ENCODE measurements at places on chromosomes 13 and 19. TPM values are rescaled to one million over a fixed set of nuclear protein-coding genes. Genes with fewer than 3 reads are reported as not detected.

Gene HOMER3
- 15.2 TPM for total RNA-seq

Gene SIGLEC12
- not detected for total RNA-seq

GRCh38 chr19:23222998-23223652 lies 27.1 kb downstream of the ZNF724 start:
- no peak for DNase-seq

- no peak for DNase-seq
Observed at GRCh38 chr13:44210525-44210924, 163.1 kb upstream of the SERP2 start.

- no peak for DNase-seq
Observed at GRCh38 chr13:29284726-29285125, 310.8 kb downstream of the SLC7A1 start.

GRCh38 chr19:11279505-11280236 lies 16.3 kb upstream of the TSPAN16 start:
- DNase-seq: no peak

- DNase-seq: no peak
Observed at GRCh38 chr19:43781630-43782310, 997 bp upstream of the KCNN4 start.

GRCh38 chr19:38648769-38649304 lies 1.4 kb downstream of the ACTN4 start:
- DNase-seq: no peak

DNA sequence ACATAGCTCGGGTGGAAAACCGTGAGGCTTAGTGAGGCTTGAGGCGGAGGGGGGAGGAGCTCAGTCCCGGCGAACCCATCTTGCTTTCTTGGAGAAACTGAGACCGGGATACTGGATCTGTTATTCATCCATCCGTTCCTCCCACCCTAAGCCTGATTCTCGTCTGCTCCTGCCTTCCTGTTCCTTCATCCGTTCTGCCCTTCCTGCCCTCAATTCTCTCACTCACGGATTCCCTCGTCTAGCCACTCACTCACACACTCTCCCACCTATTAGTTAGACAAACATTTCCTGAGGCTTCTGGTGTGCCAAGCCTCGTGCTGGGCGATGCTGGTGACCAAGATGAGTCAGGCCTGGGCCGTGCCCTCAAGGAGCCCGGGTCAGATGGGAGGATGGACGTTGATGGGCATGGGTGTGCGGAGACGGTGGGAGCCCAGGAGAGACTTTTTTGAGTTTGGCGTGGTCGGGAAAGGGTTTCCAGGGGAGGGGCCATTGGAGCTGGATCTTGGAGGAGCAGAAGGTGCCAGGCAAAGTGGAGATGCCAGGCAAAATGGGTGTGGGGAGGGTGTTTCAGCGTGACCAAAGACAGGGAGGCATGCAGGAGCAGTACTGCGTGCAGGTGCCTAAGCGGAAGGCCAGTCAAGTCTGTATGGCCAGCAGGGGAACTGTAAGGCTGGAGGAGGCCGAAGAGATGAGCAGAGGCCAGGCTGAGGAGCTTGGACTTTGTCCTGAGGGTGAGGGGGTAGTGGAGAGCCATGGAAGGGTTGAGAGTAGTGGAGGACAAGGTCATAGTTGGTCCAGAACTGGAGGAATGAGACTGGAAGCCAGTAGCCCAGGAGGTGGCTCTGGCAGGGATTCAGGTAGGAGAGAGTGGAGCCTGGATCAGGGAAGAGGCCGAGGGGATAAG lies 7.4 kb upstream of the CNFN start:
- DNase-seq: no peak

DNA sequence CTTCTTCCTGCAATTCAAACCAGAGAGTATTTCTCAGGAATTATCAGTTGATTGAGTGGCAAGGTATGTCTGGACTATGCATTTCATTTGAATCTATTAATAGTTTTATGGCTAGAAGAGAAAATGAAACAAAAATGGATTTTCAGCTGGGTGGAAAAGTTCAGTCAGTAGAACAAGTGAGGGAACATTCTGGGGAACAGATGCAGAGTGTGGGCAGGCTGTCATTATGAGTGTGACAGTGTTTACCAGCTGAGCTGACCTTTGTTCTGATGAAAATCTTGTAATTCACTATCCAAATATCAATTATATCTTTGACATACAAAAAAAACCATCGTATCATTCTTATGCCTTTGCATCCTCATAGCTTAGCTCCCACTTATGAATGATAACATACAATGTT lies 2.6 kb upstream of the CLC start:
- no peak for DNase-seq

GRCh38 chr13:55302568-55302967 lies 1838.2 kb upstream of the PRR20A start:
- no peak for DNase-seq

All from left cardiac atrium (tissue), 4 donors.